ENCODE measurements at places on chromosomes 2 and 18. TPM values are rescaled to one million over a fixed set of nuclear protein-coding genes. Genes with fewer than 3 reads are reported as not detected.

DNA sequence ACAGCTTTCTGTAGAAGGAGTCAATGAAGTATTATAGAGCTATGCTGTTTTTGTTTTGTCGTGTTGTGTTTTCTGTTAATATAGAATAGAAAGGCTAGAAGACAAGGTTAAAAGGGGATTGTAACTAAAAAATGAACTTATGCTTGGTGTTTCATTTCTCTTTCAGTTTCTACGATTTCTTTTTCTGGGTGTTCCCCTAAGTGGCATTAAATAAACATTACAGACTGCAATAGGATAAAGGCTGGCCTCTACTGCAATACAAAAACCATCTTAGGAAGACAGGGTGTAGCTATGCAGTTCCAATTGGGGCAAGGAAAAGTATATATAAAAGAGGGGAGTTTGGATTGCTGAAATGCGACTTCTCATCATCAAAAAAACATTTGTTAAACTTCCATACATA is 1609.7 kb upstream of the ACVR2A start:
- DNase-seq, result no peak

DNA sequence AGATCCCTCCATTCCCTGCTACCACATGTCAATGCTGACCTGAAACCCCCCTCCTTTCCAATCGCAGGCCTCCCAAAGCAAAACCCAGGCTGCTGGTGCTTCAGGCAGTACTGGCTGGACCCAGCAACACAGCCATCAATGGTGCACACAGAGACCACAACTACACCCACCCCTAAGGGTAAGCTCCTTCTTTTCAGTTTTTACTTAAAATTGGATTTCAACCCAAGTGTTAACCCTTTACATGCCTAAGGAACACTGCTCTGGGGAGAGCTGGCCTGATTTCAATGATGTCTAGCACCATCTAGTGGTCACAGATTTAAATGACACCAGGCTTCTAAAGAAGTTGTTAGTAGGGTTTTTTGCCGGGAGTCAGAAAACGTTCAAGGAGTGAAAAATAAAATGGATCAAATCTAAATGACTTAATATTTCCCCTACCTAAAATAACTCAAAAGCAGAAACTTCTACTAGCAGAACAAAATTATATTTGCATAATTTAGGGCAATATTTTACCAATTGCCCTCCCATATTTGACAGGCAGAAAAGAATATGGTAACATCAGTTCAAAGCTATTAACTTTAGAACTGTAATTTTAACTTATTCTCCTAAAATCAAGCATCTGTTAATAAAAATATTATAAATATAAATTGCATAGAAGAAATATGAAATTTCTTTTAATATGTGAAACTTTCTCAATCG is 24.6 kb downstream of the FECH start:
- DNase-seq, result peak; percentile 8

GRCh38 chr18:13696961-13697360 is 29.4 kb downstream of the FAM210A start:
- no peak for DNase-seq

DNA sequence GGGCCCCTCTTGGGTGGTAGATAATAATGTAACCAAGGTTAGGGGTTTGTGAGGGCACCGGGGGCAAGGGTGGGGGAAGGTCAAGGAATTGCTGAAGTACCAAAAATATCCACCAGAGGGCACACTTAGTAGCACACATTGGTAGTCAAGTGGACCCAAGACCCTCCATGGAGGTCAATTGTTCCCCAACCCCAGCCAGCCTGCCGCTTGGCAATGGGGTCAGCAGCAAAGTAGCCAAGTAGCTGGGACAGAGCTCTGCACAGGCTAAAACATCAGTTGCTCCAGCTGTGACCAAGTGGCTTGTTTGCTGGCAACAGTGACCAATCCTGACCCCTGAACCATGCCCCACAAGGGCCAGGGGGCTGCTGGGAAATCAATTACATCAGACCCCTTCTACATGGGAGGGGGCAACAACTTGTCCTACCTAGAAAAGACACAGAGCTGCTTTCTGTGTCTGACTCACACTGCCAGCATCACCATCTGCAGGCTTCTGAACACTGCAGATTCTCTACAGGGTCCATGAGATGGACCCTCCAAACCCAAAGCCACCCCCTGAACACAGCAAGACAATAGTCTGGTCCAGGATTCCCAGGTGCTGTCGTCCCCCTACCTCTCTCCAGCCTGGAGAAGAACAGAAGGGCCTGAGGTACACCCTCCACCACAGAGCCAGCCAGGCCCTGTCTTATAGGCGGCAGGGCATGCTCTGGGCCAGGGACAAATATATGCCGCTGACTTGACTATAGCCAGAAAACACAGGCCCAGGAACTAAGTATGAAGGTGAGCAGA is 76.0 kb downstream of the EMX1 start:
- DNase-seq, result peak; percentile 40

The CPO gene
- total RNA-seq, result not detected

All from activated CD4-positive, alpha-beta memory T cell treated with anti-CD3 and anti-CD28 coated beads for 36 hours (primary cell).